NCI-H1417 treated with DMSO at 0.1 percent for 48 hours (cell line): ENCODE measurements at places on chromosomes 6 and 20.

DNA sequence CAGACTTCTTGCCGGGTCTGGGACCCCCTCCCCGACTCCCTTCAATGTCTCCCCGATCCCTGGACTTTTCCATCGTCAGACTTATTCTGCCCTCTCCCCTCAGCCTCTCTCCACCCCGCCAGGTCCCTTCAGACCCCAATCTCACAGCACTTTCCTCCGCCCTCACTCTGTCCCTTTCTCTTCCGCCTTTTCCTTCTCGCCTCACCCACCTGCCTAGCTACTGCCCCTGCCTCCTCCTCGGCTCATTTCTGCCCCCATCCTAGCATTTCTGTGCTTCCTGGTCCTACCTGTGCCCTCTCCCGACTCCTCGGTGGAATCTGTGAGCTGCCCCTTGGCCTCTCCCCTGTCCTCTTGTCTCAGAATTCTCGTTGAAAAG, 616 bp downstream of the CHMP4B start:
- DNase-seq = no peak

DNA sequence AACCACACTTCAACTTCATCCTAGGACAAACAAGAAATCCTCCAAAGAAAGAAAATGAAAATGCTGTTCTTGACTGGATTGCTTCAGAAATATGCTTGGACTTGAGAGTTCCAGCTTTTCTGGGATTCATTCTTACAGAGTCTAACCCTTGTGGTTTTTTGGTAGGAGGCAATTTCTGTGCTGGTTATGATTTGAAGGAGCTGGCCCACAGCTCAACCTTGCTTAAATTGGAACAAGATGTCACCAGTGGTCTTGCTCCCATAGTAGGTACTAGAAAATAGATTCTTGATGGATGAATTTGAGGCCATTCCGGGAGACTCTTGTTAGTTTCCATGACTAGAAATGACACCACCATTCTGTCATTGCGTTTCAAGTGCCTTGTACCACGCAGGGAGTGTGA, 54.3 kb upstream of the BMP6 start:
- no peak for DNase-seq

GRCh38 chr6:167559675-167560479, 235.0 kb downstream of the TTLL2 start:
- DNase-seq = no peak

GRCh38 chr6:156902782-156903181, 125.6 kb downstream of the ARID1B start:
- no peak for DNase-seq

- DNase-seq = no peak
Measured at GRCh38 chr6:4459032-4459431, 317.2 kb upstream of the CDYL start.

GRCh38 chr6:38179300-38179699, 359.8 kb downstream of the ZFAND3 start:
- no peak for DNase-seq

DNA sequence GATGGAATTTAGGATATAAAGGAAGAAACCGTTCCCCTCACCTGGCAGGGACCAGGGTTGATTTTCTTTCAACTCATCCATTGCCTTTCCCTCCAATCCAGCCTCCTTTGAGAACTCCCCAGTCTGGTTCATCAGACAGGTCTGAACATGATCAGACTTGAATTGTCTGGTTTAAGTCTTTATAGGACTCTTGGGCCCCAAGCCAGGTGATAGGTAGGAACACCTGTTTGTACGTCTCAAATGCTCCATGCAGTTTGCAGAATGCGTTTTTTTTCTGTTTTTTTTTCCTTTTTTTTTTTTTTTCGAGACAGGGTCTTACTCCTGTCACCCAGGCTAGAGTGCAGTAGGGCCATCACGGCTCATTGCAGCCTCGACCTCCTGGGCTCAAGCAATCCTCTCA, 4.1 kb upstream of the CEP250 start:
- no peak for DNase-seq

- DNase-seq = no peak
Measured at GRCh38 chr6:112049026-112049799, 4.7 kb upstream of the CCN6 start.

- no peak for DNase-seq
Measured at GRCh38 chr6:49025273-49026240, 437.5 kb downstream of the MMUT start.

GRCh38 chr6:24110417-24110816, 15.6 kb upstream of the NRSN1 start:
- DNase-seq = no peak

DNA sequence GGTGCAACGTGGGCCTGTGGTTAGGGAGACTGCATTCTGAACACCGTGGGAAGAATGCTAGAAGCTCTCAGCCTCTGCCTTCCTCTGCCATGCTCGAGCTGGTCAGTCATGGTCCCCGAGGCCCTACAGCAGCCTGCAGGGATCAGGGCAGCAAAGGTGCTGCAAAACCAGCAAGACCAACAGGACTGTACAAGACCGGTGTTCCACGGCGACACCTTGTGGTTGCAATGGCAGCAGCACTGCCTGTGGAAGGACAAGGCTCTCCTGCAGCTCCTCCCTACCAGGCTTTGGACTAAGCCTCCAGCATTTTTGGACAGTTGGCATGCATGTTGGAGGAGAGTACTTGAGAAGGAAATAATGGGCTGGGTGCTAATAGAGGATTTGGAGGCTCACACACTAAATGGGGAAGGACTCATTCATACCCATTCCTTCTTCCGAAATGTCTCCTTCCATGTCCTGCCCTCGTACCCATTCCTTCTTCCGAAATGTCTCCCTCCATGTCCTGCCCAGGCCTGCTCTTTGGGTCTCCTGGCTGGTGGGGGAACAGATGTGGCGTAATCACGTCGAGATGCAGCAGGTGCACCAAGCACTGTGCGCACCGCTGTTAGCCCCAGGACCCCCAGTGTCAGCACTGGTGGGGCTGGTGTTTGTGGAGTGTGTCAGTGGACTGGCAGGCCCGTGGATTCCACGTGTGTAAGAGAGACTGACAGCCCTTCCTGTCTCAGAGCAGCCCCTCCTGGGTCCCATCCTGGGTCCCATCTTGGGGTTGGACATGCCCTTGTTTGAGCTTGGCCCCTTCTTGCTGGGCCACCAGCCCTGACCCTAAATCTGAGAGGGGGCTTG, 18.6 kb upstream of the MYT1 start:
- no peak for DNase-seq

- DNase-seq = no peak
Measured at GRCh38 chr6:97186416-97186999, 96.5 kb downstream of the MMS22L start.

GRCh38 chr6:81942067-81942370, 189.5 kb upstream of the TENT5A start:
- DNase-seq = no peak

GRCh38 chr20:39504710-39505094, 542.6 kb downstream of the DHX35 start:
- no peak for DNase-seq

GRCh38 chr6:7163661-7164071, 55.9 kb downstream of the RREB1 start:
- DNase-seq = no peak

DNA sequence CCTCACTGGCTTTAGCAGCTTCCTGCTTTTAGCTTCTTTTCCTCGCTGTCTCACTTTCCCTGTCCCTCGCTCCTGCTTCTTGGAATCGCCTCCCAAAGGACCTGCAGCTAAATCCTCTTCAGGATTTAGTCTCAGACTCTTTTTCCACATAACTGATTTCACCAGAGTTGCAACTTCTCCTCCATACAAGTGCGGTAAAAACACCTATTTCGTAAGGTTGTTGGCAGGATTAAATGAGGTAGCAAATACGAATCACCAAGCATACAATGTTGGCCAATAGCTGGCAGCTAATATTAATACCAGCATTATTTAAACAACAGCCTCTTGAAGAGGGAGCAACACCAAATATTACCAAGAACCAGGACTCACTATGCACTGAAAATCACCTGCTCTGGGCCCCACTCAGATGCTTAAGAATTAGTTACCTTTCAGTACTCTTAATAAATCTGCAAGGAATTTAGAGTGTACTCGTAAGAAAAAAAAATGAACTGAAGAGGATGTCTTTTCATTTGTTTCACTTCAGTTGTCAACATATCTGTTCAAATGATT, 123.0 kb downstream of the DTNBP1 start:
- DNase-seq = no peak

DNA sequence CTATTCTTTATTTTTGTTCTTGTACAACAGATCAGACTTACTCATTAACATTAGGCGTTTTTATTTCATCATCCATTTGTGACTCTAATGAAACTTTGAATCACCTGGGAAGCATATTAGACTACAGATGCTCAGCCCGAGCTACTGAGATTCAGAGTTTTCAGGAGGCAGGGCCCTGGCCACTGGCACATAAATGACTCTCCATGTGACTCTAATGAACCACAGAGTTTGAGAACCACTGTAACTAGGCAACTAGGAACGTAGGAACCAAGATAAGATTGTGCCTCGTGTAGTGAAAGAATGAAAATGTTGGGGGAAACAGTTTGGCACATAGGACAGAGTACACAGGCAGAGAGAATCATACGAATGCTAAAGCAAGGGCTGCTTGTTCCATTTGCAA, 405.9 kb upstream of the BTBD3 start:
- no peak for DNase-seq

DNA sequence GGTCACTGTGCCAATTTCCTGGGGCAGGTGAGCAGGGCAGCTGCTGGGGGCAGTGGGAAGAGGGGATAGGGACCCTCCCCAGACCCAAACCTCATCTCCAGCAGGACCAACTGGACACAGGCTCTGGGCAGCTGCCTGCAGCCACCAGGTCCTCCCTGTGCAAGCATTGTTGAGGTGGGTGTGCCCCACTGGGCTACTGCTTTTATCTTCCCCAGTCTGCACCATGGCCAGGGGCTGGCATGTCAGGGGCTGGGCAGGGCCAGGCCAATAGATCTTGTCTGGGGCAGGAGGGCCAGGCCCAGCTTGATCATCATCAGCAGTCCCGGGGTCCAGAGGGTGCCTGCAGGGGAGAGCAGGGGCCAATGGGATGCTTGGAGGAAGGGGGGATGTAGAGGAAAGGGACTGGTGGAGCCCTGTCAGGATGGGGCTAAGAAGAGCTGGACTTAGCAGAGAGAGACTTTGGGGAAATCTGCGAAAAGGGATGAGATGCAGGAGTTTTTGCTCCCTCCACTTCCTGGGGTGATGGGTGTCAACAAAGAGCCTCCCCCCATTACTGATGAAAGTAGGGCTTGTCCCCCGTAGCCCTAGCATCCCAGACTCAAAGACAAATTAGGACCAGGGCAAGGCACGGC, 5.7 kb downstream of the EBF4 start:
- no peak for DNase-seq

DNA sequence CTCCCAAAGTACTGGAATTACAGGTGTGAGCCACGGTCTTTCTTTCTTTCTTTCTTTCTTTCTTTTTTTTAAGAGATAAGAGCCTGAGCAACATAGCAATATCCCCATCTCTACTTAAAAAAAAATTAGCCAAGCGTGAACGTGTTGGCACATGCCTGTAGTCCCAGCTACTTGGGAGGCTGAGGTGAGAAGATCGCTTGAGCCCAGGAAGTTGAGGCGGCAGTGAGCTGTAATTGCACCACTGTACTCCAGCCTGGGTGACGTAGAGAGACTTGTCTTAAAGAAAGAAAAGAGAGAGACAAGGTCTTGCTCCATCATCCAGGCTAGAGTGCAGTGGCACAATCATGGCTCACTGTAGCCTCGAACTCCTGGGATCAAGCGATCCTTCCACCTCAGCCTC, 162.0 kb upstream of the MLN start:
- DNase-seq = no peak

- no peak for DNase-seq
Measured at GRCh38 chr6:333379-334002, 41.2 kb downstream of the DUSP22 start.

DNA sequence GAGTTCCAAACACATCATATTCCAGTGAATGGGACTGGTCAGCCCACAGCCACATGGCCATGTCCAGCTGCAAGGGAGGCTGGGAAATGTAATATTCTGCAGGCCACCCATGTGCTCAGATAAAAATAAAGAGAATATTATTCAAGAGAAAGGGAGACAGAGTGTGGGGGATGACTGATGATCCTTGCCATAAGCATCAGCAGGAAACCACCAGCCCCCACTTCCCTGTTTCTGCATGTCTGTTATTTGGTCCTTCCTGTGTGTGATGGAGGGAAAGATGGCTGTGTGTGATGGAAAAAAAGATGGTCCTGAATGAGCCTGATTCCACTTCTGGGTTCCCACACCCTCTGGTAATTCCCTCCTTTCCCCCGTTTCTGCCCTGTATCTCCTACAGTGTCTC, 13.1 kb upstream of the RSPO4 start:
- DNase-seq = no peak

- no peak for DNase-seq
Measured at GRCh38 chr6:156718647-156719394, 58.4 kb upstream of the ARID1B start.

DNA sequence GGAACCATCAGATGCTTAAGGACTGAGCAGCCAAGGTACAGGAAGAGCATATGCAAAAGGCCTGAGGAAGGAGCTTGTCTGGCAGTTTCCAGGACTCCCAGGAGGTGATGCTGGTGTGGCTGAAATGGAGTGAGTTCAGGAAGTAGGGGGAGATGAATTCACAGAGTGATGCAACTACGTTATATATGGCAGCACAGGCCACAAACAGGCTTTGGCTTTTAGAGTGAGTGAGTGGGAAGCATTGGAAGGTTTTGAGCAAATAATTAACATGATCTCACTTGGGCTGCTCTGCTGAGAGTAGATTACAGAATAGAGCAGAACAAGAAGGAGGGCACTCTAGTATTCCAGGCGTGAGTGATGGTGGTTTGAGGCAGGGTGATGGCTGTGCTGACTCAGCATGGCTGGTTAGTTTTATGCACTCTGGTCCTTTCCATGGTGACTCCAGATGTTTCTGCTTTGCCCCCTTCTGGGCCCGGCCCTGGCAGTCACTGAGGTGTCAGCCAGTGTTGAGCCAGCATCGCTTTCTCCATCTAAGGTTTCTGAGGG, 6.5 kb downstream of the BTN2A2 start:
- no peak for DNase-seq

DNA sequence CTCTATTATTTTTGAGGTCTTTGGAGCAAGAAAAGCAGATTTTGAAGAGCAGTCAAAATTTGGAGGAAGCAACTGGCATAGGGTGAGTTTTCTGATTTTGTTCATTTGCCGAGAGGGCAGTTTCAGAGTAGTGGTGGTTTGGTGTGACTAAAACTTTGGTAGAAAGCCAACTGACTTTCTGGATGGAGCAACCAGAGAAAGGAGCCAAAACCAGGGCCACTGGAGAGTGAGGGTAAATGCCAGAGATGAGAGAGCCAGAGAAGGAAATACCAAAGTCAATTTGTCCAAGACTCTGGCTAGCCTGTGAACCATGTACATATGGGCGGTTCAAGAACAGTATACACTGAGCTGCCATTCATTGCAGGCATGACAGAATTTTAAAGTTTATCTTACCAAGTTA, 40.5 kb upstream of the ZBTB24 start:
- no peak for DNase-seq

GRCh38 chr20:58959652-58960051, 21.4 kb upstream of the NELFCD start:
- DNase-seq = no peak
